ENCODE measurements at places on chromosomes 12 and 14.

- no peak for DNase-seq
Observed at GRCh38 chr12:108807476-108807875, 49.9 kb downstream of the SSH1 start.

DNA sequence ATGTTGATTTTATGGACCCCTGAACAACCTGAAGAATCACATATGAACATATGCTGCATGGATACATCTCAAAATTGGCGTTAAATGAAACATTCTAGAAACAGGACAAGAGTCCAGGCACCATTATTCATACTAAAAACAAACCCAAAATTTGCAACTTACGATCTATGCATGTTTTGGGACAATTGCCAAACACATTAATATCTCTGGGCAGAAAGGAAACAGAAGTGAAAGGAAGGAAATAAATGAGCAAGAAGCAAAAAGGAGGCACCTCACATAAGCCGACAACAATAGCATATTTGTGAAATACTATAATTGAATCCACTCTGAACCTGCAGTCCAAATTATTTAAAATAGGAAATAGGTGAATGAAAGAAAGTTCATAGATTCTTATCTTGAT is 1505.3 kb downstream of the AACS start:
- no peak for DNase-seq

DNA sequence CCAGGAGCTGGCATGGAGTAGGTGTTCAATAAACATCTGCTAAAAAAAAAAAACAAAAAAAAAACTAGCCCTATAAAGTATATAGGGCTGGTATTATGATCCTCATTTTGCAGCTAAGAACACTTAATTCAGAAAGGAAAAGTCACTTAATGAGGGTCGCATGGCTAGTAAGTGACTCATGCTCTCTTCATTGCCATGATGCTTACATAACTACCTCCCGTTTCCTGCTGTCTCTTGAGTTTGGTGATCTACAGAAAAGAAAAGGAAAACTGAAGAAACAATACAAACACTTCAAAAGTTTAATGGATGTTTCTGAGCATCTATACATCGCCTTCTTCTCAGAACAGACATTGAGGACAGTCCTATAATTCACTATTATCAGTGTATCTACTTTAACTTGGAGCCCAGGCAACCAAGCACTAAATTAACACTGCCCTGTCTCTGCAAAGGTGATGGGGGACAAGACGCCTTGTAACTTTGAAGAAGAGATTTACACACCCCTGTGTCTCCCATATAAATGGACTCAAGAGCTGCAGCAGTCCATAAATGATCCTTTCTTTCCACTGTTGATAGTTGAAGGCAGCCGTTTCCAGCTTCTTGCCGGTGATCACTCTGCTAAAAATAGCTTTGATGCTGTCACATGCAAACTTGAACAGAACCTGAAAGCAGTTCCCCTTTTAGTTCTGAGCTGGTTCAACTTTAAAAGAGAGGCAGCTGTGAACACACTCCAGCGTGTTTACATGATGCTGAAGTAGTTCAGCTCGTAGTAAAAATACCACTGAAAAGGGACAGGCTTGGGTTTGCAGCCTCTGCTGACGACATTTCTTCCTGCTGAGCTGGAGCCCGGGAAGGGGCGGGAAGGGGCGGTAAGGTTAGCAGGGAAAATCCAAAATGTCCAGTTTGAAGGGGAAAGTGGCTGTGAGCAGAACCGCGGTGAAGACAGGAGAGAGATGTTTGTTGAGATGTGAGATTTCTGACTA is 113.3 kb downstream of the FOXN3 start:
- peak; percentile 51 for DNase-seq

GRCh38 chr12:20360407-20360806 is 7.9 kb upstream of the PDE3A start:
- DNase-seq = no peak

DNA sequence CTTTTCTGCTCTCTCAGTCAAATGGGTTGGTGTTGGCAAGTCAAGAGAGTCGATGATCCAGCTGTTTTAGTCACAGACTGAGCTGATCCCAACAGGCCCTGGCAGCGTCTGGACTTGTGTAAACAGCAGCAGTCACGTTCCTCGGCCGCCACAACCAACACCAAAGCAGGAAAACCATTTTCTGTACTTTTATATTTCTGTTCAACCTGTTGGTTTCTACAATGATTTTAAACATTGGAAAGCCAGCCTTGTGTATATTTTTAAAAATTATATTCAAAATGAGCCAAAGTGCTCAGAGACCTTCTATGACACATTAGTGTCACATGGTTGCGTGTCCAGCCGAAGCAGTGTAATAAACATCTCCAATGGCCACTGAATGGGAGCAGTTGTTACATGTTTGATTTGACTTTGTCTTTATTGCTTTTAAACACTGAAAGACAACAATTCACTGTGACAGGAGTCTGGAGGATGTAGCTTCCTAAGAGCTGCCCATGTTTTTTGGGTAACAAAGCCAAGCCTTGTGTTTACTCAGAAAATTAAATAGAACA is 5.9 kb upstream of the SIVA1 start:
- DNase-seq = no peak

DNA sequence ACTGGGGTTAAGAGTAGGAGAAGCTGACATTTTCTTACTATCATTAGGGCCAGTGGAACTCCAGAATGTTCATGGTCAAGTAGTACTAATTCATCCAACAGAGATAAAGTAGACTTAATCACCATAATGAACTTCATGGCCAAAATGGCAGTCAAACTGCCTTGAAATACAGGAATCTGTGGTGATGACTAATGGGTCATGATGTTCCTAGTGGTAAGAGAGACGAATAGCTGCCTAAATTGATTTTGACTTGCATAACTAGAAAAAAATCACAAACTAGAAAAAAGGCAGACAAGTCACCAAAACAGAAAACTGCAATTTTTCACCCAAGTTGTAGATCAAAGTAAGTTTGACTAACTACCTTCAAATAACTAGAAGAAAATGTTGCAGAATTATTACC is 138.5 kb downstream of the MGAT4C start:
- no peak for DNase-seq

DNA sequence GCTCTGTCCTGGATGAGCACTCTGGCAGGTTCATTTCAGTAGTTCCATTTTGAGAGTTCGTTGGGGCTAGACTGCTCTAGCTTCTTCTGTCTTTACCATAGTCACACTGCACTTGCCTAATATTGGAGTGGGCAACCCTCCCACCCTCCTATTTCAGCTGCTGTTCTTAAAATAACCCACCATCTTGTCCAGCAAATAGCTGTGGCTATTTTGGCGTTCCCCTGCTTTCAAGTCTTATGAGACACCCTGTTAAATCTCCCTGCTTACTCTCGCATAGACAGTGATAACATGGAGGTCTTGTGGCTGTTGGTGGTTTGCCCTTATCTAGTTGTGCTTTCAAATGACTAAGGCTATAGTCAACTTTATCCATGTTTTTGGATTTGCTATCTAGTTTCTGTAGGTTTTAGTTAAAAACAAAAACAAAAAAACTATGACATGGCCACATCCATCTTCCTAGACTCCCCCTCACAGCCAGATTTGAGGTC is 65.5 kb downstream of the LRP6 start:
- DNase-seq = no peak

DNA sequence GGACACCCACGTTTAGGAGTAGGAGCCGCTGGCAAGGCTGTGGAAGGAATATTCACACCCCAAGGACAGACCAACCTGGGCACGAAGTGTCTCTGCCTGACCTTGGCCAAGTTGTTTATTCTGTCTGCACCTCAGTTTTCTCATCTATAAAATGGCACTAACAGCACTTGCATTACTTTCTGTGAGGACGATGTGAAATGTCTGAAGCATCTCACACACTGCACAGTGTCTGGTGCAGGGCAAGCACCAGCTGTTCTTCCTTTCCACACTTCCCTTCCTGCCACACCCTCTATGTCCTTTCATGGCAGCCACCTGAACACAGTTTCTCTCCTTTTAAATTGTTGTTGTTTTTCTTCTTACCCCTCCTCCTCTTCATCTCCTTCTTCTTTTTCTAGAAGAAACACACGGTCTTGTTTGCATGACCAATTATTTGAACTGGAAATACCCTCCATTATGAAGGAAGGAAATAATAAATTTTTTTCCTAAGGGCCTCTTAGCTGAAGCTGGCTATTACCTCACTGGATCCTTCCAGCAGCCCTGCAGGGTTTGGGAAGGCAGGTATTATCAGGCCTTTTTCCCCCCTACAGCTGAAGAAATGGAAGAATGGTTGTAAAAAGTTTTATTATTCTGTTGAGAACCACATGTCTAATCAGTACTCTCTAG is 42.9 kb upstream of the ATP23 start:
- DNase-seq = no peak

GRCh38 chr14:61737915-61738314 is 24.3 kb upstream of the SNAPC1 start:
- DNase-seq = no peak

DNA sequence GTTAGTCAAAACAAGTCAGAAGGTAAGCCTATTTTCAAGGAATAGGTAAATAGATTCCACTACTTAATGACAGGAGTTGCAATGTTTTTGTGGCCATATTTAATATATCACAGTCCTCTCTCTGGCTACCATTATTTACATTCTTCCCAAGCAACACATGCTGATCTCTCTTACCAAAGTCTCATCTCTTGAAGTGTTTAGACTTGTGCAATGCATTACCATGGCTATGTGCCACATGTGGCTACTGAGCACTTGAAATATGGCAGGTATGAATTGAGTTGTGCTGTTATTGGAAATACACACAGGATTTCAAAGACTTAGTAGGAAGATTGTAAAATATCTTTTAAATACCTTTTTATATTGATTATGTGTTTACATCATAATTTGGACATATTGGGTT is 262.4 kb upstream of the PDE3A start:
- no peak for DNase-seq

- no peak for DNase-seq
Observed at GRCh38 chr14:85581691-85582090, 51.7 kb downstream of the FLRT2 start.

DNA sequence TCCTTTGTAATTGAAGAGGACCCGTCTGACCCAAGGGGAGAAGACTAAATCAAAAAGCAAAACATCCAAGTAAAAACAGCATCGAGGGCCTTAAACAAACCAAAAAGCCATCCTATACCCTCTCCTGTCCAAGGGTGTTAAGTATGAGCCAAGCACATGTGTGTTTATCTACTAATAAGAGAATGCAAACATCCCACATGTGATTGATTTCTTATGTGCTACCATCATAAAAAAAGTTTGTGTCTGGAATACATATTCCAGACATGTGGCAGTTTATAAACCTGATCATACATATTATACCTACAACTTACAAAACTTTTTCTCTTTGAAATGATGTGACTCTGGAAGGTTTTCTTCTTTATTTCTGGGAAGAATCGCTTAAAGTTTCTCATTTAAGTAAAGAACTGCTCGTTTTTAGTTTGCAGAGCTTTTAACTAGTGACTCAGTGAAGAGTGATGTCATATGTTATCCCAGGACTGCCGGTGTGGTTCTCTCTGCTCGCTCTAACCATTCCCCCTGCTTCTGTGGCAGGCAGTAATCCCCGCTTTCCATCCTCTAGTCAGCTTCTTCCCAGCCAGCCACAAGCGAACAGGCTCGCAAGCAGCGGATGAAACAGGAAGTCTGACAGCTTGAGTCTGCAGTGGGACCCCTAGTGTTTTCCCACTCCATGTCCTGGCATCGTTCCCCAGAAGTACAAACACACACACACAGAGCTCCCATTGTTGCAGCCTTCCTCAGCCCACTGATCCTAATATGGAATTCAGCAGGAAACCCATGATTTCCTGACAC is 431 bp upstream of the RHOJ start:
- DNase-seq = no peak

DNA sequence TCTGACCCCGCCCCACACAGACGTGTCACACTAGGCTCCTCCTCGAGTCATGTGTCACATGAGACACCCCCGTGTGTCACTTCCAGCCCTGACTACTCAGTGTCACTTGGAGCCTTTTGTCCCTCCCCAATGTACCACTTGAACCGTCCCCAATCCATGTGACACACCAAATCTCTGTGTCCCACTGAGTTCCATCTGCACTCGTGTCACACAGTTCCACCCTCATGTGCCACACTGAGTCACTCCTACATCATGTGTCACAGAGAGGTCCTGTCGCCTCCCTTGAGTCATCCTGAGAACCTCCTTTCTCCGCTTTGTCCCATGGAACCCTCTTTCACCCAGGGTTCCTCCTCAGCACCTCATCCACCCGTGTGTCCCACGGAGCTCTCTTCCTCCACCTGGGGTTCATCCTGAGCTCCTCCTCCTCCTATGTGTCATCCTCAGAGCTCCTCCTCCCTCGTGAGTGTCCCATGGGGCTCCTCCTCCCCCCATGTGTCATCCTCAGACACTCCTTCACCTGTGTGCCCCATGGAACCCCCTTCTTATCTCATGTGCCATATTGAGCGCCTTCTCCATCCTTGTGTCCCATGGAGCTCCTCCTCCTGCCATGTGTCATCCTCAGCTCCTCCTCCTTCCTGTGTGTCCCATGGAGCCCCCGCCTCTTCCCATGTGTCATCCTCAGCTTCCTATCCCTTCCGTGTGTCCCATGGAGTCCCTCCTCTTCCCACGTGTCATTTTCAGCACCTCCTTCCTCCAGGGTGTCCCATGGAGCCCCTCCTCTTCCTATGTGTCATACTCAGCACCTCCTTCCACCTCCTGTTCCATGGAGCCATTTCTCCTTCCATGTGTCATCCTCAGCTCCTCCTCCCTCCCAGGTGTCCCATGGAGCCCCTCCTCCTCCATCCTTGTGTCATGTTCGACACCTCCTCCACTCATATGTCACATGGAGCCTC is 32.0 kb downstream of the RTL1 start:
- DNase-seq = no peak

DNA sequence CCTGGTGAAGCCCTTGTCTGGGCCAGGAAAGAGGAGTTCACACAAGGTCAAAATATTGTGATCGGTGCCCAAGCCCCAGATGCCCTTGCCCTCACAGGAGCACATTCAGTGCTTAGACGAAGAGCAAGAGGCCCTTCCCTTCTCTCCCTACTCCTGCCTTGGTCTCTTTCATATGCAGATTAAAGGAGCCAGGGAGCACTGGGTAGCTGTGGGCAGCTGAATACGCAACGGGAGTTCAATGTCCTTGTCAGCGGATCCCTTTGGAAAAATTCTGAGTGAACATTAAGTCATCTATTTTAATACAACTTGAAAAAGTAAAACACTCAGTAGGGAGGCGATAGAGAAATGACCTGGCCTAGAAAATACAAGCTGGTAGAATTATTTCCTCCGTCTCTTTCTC is 1489.4 kb downstream of the AACS start:
- no peak for DNase-seq

GRCh38 chr14:84003346-84003745 is 1526.6 kb upstream of the FLRT2 start:
- no peak for DNase-seq

- DNase-seq = no peak
Observed at GRCh38 chr12:107064243-107064642, 29.1 kb downstream of the CRY1 start.

- DNase-seq = no peak
Observed at GRCh38 chr12:52917800-52918199, 12.9 kb upstream of the KRT8 start.

GRCh38 chr12:50032854-50033581 is 7.7 kb upstream of the RACGAP1 start:
- DNase-seq = peak; percentile 54

Measured in GF-D8 (cell line).